Neural progenitor cell (in vitro differentiated cells): ENCODE measurements at places on chromosomes 5 and 9. TPM values are rescaled to one million over a fixed set of nuclear protein-coding genes. Genes with fewer than 3 reads are reported as not detected.

Gene ATP10B
- total RNA-seq, result not detected in 2 replicates

DNA sequence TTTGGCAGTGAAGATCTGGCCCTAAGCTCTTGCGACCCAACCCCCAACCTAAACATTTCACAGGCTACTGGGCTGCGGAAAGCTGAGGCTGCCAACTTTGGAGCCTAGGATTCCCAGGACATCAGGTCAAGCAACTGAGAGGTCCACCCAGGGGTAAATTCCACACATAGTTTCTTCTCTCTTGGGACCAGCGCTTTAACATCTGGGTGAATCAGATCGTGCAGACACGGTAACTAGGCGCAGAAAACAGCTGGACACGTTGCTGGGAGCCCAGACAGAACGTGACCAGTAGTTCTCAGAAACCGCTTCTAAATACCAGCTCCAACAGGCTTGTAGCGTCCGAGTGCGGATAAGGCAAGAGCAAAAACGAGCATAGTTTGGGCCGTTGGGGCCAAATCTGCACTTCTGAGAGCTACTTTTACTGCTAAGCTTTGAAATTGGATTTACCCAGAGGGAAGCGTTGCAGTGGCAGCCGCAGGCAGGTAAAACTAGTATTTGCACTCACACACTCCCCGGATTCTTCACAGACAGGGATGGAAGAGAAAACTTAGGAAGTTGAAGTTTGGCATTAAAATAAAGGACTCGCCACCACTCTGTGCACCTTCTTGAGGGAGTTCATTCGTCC is 11.8 kb downstream of the ITGA1 start:
- no peaks in the 10 kb centered on the region for H3K27me3 ChIP-seq
- DNase-seq, result peak; percentile 82
- H3K36me3 ChIP-seq, result no peaks in the 10 kb centered on the region

Gene LECT2
- total RNA-seq, result not detected in 2 replicates

GRCh38 chr5:115461506-115462290 is 82.9 kb downstream of the FEM1C start:
- no peaks in the 10 kb centered on the region for H3K36me3 ChIP-seq
- no peak for DNase-seq
- H3K4me1 ChIP-seq, result peaks cover 28% of the 10 kb centered on the region
- H3K4me3 ChIP-seq, result no peak overlapping the region

Gene FSTL4
- 0.95 and 2.3 TPM in 2 replicates for total RNA-seq

GRCh38 chr5:68272289-68272688 is 56.7 kb downstream of the PIK3R1 start:
- H3K36me3 ChIP-seq, result no peaks in the 10 kb centered on the region
- no peak for DNase-seq
- H3K27ac ChIP-seq, result no peak overlapping the region
- H3K4me3 ChIP-seq, result no peak overlapping the region
- H3K27me3 ChIP-seq, result no peaks in the 10 kb centered on the region

- peaks cover 18% of the 10 kb centered on the region for H3K4me1 ChIP-seq
- no peaks in the 10 kb centered on the region for H3K27me3 ChIP-seq
- H3K27ac ChIP-seq, result no peak overlapping the region
- no peak for DNase-seq
These were observed 171.1 kb downstream of the TARS1 start for GRCh38 chr5:33611877-33612276.

- H3K4me3 ChIP-seq, result no peak overlapping the region
- H3K27ac ChIP-seq, result no peak overlapping the region
- DNase-seq, result no peak
- no peaks in the 10 kb centered on the region for H3K4me1 ChIP-seq
These were observed 452.3 kb downstream of the ZSWIM6 start for GRCh38 chr5:61784341-61784740.

DNA sequence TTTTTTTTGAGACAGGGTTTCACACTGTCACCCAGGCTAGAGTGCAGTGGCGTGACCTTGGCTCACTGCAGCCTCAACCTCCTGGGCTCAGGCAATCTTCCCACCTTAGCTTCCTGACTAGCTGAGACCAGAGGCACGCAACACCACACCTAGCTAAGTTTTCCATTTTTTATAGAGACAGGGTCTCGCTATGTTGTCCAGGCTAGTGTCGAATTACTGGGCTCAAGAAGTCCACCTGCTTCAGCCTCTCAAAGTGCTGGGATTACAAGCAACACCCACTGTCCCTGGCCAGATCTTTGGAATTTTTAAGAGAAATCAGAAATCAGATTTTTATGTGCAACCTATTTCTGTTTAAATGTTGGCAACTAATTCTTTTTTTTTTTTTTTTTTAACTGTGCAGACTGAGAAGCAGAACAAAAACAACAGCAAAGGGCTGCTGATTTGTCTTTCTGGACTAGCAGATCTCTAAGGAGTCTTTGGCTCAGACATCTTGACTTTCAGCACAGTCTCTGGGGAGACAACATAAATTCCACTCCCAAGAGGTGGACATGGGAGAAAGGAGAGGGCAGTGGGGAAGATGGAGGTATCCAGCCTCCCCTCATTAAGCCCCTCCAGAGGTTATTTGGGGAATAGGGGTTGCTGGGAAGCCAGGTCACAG is 54.4 kb upstream of the FABP6 start:
- no peak for DNase-seq
- H3K36me3 ChIP-seq, result no peaks in the 10 kb centered on the region
- H3K27ac ChIP-seq, result no peak overlapping the region
- H3K4me3 ChIP-seq, result no peak overlapping the region

DNA sequence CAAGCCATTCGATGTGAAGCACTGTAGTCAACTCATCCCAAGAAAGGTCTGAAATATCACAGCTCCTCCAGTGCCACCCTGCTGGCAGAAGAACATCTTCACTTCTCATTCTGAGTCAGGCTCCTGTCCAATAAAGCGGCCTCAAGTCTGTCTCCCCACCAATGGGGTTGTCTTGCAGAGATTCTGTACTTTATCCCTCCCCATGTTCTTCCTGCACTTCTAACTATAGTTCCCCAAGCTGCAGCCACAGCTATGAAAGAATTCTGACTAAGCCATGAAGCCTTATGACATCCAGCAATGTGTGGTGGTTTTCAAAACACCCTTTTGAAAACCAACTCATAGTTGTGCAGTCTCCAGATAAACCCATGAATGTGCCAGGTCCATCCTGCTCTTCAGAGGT is 6.8 kb downstream of the MACROH2A1 start:
- no peaks in the 10 kb centered on the region for H3K36me3 ChIP-seq
- H3K27ac ChIP-seq, result no peak overlapping the region
- DNase-seq, result no peak
- no peak overlapping the region for H3K4me3 ChIP-seq

Gene PRR16
- total RNA-seq, result 0.12 TPM in 1 of 2 replicates, not detected in the other

DNA sequence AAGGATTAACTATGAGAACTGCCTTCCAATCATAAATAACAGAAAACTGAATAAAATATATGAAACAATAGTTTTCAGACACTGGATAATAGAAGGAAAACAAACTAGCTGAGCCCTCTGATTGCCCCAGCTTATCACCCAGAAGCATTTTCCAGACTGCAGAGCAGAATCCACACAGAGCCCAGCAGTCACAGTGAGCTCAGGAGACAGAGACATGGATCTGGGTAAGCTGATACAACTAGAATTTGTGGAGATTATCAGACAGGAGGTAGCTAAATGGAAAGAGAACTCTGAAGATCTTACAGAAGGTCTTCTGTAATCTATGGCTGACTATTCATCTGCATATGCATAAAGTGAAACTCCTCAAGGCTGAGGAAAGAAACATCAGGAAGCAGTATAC is 128.8 kb downstream of the NR2F1-AS1 start:
- peak overlapping the region; percentile 13 for H3K27ac ChIP-seq
- DNase-seq, result no peak
- H3K36me3 ChIP-seq, result no peaks in the 10 kb centered on the region
- H3K4me3 ChIP-seq, result no peak overlapping the region
- no peaks in the 10 kb centered on the region for H3K27me3 ChIP-seq

DNA sequence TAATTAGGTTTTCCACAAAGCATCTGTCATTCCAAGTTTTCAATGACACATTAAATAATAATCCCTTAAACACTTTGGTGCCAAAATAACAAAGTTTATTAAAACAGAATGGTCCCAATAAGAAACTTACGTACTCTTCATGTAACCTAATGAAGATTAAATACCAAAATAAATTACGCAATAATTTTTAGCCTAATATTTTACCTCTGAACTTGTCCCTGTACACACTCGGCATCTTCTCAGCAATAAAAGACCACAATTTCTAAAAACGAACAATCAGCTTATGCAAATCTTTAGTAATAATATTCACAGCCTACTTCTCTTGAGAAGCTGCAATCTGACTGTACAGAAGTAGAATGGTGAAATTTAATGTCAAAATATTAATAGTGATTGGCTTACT is 163.6 kb downstream of the ZDHHC21 start:
- H3K27me3 ChIP-seq, result no peaks in the 10 kb centered on the region
- H3K27ac ChIP-seq, result no peak overlapping the region
- H3K4me3 ChIP-seq, result no peak overlapping the region
- no peaks in the 10 kb centered on the region for H3K36me3 ChIP-seq

DNA sequence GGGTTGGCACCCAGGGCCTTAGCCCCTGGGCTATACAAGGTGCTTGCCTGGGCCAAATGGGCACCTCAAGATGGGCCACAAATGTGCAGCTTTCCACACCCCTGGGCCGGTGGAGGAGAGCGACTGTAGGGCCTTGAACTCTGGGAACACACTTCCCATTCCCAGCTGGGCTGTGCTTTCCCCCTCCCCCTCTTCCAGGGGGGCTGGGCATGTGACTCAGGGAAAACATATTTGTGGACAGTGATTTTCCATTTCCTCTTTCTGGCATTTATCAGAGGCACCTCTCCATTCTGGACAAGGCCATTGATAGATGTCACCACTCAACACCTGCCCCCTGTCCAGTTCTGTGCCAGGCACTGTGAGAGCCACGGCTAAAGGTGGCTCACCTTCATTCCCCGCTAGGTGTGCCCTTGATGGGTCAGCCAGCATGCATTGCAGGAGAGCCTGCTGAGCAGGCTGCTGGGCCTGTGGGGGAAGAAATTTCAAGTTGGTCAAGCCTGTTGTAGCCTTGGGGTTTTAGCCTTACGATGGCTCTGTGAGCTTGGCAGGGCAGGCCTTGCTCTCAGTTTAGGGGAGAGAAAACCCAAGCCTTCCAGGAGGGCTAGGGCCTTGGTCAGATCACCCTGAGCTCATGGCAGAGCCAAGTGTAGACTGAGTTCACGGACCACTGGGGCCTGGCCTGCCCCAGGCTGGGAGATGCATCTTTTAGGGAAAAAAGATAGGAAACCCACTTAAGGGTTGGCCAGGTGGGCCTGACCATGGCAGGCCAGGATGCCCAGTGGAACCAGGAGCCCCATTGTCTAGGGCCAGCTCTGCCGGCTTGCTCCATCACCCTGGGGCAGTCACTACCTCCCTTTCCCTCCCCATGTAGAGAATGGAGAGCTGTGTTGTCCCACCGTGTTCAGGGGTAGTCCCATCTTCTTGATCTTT is 113.9 kb downstream of the DAB2IP start:
- H3K36me3 ChIP-seq, result no peaks in the 10 kb centered on the region
- no peak overlapping the region for H3K4me3 ChIP-seq
- no peak overlapping the region for H3K27ac ChIP-seq
- no peaks in the 10 kb centered on the region for H3K27me3 ChIP-seq

Gene TAF11L10
- total RNA-seq, result not detected in 2 replicates

- H3K4me1 ChIP-seq, result no peaks in the 10 kb centered on the region
- no peaks in the 10 kb centered on the region for H3K36me3 ChIP-seq
- H3K4me3 ChIP-seq, result no peak overlapping the region
- no peak for DNase-seq
These were observed 10.8 kb downstream of the TCF7 start for GRCh38 chr5:134125039-134126015.

DNA sequence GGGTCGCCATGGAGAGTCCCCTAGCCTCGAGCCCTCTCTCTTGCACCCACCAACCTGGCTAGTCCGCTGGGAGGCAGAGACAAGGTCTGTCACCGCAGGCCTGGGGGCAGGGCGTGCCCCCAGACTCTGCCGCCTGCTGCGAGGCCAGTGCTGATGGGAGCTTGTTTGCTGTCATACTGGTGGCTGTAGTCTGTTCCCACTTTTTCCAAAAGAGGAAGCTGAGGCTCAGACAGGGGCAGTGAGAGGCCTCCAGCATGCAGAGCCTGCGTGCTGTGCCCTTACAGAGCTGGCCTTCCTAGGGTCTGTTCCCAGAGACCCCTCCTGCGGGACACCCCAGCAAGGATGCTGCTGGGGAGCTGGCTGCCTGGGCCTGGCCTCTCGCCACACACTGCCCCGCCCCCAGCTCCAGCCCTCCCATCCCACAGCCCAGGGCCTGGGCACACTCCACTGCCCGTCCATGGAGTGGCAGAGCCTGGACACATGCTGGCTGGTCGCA is 21.0 kb upstream of the SUSD3 start:
- H3K27me3 ChIP-seq, result no peaks in the 10 kb centered on the region
- H3K36me3 ChIP-seq, result no peaks in the 10 kb centered on the region
- no peak for DNase-seq
- no peak overlapping the region for H3K4me3 ChIP-seq
- no peaks in the 10 kb centered on the region for H3K4me1 ChIP-seq
- no peak overlapping the region for H3K27ac ChIP-seq

DNA sequence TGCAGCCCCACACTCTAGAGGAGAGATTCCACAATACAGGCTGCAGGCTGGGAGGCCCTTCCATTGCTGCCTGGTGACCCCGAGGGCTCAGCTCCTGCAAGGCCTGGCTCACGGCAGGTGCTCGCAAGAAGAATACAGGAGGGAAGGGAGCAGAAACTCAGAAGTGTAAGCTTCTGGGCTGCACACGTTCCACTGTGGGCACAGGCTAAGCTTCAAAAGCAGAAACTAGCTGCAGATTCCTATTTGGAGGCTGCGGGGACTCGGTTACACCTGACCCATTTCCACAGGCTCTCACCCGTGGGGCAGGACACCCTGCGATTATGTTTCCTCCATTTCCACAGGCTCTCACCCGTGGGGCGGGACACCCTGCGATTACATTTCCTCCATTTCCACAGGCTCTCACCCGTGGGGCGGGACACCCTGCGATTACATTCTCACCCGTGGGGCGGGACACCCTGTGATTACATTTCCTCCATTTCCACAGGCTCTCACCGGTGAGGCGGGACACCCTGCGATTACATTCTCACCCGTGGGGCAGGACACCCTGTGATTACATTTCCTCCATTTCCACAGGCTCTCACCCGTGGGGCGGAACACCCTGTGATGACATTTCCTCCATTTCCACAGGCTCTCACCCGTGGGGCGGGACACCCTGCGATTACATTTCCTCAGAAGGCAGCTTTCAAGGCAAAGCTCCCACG is 10.3 kb downstream of the LPCAT1 start:
- peak; percentile 2 for DNase-seq
- no peak overlapping the region for H3K4me3 ChIP-seq
- no peaks in the 10 kb centered on the region for H3K36me3 ChIP-seq
- no peak overlapping the region for H3K27ac ChIP-seq
- H3K4me1 ChIP-seq, result peaks cover 20% of the 10 kb centered on the region
- H3K27me3 ChIP-seq, result no peaks in the 10 kb centered on the region

Gene CDH12
- total RNA-seq, result not detected in 2 replicates

Gene CARTPT
- total RNA-seq, result not detected in 2 replicates

Gene SPINK7
- not detected in 2 replicates for total RNA-seq

GRCh38 chr9:115367780-115368525 is 250.0 kb upstream of the TNC start:
- no peak overlapping the region for H3K4me3 ChIP-seq
- DNase-seq, result no peak
- no peak overlapping the region for H3K27ac ChIP-seq
